ENCODE measurements at places on chromosomes 16 and 17.

DNA sequence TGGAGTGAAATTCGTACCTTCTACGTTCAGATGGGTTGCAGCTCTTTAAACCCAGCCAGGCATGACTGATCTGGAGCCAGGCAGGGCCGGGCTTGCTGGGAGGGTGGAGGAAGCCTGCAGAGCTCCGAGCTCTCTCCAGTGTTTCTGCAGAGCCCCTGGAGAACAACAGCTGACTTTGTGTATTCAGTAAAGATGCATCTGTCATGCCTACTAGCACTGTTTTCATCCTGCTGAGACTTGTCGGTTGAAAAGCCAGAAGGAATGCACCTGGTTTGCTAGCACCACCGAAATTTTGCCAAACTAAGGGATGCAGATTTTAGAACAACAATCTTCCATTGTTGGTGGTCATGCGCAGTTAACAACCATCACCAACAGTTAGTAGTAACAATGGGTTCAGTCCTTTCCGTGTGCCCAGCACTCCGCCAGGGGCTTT is 22.4 kb upstream of the SCNN1B start:
- peak; percentile 56 for DNase-seq

DNA sequence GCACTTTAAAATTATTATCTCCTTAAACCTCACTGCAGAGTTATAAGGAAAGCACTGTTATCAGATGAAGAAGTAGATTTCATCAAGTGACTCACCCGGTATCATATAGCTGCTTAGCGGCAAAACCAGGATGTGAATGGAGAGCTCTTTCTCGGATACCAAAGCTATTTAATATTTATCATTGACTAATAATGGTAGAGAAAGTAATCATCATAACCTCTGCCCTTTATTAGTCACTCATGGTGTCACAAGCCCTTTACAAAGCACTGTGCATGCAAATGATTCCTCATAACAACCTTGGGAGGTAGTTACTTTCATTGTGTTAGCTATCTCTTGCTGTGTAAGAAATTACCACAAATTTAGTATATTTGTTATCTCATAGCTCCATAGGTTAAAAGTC is 592.9 kb downstream of the MAF start:
- no peak for DNase-seq

DNA sequence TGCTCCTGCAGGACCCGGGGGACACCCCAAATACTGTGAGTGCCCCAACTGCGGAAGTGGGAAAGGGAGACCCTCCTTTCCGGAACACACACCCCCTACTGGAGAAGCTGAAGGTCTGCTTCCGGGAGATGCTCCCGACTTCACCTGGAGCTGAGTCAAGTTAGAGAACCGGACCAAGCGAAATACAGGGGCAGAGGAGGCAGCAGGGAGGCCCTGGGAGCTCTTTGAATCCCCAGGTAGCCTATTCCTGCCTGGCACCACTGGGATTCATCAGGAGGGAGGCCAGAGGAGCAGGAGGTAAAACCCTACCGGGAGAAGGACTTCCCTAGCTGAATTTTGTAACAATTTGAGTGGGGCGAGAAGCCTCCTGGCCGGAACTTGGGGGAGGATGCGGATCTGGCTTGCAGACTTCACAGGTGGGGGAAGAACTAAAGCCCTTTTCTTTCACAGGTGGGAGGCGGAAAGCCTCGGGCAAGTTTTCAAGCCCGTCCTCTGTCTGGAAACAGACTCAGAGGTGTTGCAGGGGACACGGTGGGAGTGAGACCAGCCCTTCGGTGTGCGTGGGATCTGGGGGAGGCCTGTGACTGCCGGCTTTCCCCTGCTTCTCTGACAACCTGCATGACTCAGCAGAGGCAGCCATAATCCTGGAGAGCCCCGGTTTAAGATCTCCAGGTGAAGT is 22.4 kb upstream of the TEKT1 start:
- DNase-seq = no peak

GRCh38 chr17:75113798-75114551 is 4.2 kb downstream of the ARMC7 start:
- peak; percentile 82 for DNase-seq

GRCh38 chr17:78753316-78754250 is 28.5 kb downstream of the CYTH1 start:
- no peak for DNase-seq

DNA sequence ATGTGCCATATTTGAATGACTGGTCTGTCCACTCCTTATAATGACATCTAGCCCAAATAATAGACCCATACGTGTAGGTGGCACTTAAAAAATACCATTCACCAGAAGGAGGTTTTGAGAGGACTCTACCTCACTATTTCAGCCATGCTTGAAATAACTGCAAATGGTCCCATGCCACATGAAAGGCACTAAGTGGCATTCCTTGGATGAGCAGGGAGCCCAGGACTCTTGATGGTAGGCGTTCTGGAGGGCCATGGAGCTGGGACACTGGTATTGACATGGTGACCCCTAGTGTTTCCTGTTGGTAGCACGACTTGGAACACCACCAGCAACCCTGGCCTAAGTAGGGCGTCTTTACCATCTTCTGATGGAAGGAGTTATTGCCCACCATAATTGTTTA is 148.7 kb upstream of the ZFHX3 start:
- DNase-seq = peak; percentile 34

- no peak for DNase-seq
Observed at GRCh38 chr17:9536061-9536460, 39.6 kb downstream of the STX8 start.

GRCh38 chr16:57411362-57411976 is 6.9 kb downstream of the CCL17 start:
- no peak for DNase-seq

GRCh38 chr17:58335779-58336455 is 7.3 kb upstream of the TSPOAP1 start:
- no peak for DNase-seq

DNA sequence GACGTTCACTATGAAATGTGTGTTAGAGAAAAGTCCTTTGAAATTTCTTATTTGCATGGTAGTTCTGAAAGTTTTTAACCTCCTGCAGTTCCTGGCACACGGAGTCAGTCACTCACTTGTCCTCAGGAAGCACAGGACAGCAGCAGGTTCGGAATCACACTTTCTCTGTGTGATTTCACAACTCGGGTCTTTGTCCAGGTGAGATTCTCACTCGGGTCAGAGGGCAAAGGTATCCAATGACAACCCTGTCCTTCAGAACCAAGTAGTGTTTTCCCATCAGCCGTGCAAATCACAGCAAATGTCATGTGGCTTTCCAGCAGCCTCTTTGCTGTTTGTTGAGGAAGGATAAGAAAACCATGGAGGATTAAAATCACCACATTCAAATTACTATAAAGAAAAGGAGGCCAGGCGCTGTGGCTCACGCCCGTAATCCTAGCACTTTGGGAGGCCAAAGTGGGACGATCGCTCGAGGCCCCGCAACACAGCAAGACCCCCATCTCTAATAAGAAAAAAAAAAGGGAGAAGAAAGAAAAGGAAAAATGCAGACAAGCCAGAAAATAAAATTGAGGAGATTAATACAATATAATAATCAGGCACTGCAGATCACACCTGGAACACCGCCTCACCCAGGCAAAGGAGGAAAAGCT is 22.0 kb downstream of the ADCY9 start:
- no peak for DNase-seq

GRCh38 chr16:1010251-1010650 is 28.7 kb downstream of the SOX8 start:
- no peak for DNase-seq

GRCh38 chr16:31367853-31368252 is 12.9 kb downstream of the ITGAX start:
- DNase-seq = no peak

DNA sequence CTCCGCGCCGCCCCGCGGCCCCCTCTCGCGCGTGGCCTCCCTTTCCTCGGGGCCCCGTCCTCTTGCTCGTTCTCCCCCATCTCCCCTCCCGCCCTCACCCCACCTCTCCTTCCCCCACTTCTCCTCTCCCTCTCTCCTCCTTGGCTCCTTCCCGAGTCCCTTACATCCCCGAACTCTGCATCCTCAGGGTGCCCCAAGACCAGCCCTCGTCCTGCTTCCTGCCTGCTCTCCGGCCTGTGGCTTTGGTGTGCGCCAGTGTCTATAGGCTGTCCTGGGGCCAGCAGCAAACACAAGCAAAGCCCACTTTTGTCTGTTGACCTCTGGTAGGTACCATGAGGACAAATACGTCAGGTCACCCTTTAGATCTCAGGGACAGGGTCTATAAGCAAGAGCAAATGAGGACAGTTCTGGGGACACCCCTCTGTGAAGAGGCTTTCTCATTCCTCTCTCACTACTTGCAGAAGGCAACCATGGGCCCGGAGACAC is 284 bp upstream of the COPZ2 start:
- no peak for DNase-seq

- no peak for DNase-seq
Observed at GRCh38 chr17:6548578-6549330, 7.6 kb downstream of the PITPNM3 start.

DNA sequence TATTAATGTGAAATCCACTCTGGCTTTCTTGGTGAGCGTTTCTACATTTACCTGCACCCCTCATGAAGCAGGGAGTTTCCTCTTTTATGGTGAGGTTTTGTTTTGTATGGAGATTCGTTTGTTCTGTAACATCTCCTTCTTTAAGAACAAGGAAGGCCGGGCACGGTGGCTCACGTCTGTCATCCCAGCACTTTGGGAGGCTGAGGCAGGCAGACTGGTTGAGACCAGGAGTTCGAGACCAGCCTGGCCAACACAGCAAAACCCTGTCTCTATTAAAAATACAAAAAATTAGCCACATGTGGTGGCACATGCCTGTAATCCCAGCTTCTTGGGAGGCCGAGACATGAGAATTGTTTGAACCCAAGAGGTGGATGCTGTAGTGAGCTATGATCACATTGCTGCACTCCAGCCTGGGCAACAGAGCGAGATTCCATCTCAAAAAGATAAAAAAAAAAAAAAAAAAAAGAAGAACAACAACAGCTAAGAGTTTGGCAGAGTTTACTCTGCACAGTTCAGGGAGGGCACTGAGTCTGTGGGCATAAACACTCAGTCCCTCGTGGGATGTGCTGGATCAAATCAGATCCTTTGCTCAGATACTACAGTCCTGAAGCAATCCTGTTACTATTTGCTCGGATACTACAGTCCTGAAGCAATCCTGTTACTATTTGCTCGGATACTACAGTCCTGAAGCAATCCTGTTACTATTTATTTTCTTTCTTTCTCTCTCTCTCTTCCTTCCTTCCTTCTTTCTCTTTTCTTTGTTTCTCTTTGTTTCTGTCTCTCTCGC is 28.9 kb downstream of the ADCY9 start:
- no peak for DNase-seq

DNA sequence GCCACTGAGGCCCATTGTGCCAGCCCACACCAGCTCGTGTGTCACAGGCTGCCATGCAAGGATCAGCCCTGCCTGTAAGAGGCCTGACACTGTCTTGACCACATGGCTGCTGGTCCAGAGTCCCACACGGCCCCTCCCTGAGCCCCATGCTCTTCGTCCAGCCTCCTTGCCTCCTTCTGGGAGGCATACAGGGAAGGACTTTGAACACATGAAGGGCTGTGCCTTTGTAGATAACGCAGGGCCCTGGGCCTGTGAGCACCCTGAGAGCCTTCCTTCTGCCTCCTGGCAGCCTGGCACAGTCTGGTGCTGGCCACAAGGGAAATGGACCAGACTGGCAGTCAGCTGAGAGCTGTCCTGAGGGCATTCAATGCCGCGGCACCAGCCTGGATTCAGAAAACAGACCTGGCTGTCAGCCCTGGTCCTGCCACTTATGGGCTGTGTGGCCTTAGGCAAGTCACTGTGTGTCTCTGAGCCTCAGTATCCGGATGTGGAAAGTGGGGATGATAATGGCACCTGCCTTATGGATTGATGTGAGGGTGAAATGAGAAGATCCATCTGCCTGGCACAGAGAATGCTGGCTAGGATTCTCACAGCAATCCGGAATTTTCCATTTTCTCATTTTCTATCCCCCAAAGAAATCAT is 19.2 kb upstream of the SPNS2 start:
- no peak for DNase-seq

GRCh38 chr17:67531291-67531690 is 154.2 kb downstream of the PITPNC1 start:
- peak; percentile 24 for DNase-seq

GRCh38 chr16:85422196-85422631 is 190.9 kb upstream of the GSE1 start:
- no peak for DNase-seq

GRCh38 chr16:71645450-71645849 is 19.5 kb downstream of the MARVELD3 start:
- no peak for DNase-seq

GRCh38 chr17:11459861-11460331 is 138.4 kb upstream of the DNAH9 start:
- no peak for DNase-seq

- DNase-seq = no peak
Observed at GRCh38 chr17:9878786-9879525, 26.1 kb downstream of the RCVRN start.

DNA sequence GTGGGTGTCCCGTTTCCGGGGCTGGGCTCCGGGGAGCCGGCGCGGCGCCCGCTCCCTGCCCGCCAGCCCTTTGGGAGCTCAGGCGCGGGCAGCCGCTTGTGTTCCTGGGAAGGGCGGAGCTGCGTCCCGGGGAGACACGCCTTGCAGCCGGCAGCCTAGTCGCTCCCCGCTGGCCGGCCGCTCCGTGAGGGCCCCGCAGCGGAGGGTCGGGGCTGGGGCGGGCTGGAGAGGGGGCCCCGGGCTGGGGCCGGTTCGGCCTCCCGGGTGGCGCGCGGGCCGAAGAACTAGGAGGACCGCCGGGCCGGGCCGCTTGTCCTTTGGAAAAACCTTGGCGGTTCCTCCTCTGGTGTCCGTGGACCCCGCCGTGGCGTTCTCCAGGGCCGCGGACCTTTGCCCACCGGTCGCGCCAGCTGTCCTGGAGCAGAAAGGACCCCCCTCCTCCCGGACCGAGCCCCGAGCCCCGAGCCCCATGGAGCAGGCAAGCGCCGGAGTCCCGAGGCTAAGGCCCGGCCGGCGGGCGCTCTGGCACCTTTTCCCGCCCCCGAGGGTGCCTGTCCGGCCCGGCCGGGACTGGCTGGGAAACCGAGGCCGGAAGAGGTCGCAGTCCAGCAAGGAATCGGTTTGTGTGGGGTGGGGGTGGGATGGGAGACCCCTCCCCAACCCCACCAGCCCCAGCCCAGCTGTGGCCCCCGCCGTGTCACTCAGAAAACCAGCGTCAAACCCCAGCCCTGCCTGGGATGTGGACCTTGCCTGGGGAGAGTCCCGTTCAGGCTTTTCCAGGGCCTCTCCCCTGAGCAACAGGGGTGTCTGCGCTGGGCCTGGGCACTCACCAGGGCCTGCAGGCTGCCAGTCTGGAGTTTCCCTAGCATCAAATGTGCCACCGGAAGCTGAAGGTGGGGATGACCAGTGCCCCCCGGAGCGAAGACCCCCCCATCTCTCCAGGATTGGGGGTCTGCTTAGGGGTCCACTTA is 6.8 kb upstream of the TBC1D3B start:
- no peak for DNase-seq

GRCh38 chr17:50806141-50806643 is 29.2 kb upstream of the WFIKKN2 start:
- DNase-seq = no peak

Data from hypothalamus (tissue), 51 donors.